Thymus (tissue), 14 donors: ENCODE measurements at places on chromosomes 4 and X.

DNA sequence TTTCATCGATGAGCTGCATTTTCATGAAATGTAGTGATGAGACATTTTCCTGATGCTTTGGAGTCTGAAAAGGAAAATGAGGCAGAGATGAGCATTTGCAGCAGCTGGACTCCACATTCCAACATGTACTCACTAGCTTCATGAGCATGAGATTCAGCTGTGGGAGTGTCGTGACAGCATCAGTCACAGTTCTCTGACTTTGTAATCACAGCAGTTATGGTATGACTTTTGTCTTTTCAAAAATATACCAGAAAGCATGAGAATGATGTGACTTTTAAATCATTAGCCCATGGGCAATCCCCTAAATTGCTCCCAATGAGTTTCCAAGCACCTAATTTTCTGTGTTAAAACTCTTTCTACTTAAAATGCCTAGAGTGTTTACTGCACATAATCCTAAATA is 18.3 kb upstream of the MSL3 start:
- no peak for DNase-seq

DNA sequence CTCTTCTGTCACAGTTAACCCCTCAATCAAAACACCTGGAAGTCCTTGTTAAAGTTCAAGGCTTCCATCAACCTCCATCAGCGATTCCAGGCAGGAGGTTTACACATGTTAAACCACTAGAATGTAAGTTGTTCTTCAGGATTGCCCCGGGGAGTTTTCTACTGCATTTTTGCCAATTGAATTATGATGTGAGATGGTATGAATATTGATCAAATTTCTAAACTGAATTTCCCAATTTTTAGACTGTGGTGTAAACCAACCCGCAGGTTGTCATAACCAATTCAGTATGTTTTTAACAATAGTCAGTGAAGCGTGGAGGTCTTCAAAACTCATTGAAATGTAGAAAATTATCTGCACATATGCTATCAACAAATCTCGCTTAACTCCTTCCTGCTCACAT is 21.2 kb upstream of the TENM3 start:
- no peak for DNase-seq

DNA sequence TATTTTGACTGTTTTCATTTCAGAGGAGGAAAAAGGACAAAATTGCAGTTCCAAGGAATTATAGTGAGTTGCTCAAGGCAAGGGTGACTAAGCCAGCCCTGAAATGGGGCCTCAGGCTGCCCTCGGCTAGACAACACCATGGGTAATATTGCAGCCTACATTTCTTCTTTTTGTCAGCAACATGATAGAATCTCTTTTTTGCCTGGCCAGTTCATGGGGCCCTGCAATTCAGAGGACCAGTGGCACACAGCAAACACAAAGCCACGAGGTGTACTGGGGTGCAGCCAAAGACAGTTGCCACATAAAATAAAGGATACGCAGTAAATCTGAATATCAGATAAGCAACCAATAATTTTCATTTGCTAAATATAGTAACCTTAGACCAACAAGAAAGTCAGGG is 41.8 kb downstream of the RBM47 start:
- no peak for DNase-seq

- DNase-seq, result no peak
Measured at GRCh38 chrX:153866302-153867019, 19.5 kb downstream of the L1CAM start.

DNA sequence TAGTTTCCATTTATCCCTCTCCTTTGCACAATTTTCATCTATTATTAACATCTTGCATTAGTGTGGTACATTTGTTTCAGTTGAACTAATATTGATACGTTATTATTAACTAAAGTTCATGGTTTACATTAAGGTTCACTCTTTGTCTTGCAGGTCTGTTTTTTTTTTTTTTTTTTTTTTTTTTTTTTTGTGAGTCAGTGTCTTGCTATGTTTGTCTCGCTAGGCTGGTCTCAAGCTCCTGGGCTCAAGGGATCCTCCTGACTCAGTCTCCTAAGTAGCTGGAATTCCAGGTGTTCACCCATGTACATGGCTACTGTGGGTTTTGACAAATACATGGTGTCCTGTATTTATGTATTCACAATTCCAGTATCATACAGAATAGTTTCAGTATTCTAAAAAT is 6.8 kb downstream of the TBC1D19 start:
- no peak for DNase-seq

GRCh38 chr4:132642016-132642817 is 506.9 kb upstream of the PCDH10 start:
- peak; percentile 48 for DNase-seq

DNA sequence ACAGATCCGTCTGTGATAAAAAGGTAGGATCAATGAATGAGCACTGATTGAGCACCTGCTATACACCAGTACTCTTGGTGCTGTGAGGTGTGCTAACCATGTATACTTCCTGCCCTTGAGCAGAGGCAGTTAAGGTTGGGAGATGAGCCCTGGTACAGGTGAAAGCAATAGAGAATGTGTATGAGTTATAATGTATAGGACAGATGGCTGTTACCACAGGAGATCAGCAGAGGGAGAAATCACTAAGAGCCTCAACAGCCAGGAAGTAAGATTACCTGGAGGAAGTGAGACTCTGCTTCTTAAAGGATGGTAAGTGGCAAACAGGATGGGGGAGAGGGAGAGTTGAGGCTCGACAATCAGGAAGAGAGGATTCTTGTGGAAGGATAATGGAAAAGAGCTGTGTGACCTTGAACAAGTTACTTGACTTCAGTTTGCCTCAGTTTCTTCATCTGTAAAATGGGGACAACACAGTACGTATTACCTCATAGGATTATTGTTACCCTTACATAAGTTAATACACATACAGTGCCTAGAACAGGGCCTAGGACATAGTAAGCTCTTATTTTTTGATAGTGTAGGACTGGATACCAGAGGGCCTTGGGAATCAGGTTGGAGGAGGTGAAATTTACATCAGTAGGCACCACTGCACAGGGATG is 9.1 kb downstream of the CXCR3 start:
- DNase-seq, result no peak

DNA sequence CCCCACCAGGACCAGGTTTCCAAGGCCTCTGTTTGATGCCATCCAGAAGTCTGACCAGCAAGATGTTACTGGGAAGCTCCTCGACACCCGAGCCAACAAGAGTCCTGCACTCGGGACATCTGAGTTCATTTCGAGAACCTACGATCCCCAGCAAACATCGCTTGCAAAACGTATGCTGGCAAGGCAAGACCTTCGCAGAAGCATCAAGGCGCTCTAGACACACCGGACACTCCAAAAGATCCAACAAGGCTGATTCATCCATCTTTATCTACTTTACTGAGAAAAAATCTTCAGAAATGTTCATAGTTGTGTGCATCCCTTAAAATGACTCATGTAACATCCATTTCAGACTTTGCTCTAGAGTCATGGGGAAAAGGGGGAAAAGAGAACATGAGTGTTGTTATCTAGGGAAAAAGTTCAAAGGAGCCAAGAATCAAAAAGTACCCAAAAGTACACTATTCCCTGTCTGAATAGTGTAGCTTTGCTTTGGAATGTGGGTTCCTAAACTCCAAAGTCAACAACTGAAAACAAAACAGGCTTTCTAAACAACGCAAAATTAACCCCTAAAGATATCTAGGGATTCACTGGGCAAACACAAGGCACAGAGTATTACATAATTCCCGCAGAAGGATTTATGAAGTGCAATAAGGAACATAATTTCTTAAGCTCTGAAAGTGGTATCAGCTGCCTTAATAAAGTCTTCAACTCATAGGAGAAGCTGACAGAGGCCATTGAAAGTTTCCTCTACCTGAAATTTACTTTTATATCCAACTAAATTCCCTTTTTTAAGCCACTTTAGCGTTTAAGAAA is 1.6 kb downstream of the SH3RF1 start:
- no peak for DNase-seq

DNA sequence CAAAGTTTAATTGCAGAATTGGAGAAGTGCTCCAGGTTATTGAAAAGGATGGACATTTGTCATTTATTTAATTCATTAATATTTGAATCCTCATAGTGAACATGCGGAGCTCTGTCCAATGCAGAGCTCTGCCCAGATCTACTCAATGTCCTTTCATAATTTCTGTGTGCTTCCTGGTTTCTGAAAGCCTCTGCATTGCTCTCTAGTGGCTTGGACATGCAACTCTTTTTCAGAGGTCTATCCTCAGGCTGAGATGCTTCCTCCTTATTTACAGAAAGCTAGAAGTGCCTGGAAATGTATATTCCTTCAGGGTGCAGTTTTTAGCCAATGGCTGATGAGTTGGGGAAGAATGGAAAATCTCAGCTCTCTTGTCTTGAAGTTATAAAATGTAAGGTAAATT is 786.1 kb upstream of the AADAT start:
- DNase-seq, result no peak

DNA sequence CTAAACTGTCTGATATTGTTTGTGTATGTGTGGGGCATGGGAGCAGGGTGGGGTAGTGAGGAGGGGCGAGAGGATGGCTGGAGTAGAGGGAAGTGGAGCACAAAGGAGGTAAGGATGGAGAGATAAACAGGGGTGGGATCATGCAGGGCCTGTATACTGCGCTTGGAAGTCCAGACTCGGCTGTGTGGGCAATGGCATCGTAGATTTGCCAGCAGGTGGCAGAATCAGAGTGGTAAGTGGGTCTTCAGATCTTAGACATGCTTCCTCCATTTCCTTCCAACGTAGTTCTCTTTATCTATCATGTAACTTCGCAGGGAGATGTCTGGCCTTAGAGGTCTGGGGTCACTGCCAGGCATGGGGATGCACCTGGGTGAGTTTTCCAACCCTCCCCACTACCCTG is 155.5 kb downstream of the PDGFRA start:
- DNase-seq, result peak; percentile 5

DNA sequence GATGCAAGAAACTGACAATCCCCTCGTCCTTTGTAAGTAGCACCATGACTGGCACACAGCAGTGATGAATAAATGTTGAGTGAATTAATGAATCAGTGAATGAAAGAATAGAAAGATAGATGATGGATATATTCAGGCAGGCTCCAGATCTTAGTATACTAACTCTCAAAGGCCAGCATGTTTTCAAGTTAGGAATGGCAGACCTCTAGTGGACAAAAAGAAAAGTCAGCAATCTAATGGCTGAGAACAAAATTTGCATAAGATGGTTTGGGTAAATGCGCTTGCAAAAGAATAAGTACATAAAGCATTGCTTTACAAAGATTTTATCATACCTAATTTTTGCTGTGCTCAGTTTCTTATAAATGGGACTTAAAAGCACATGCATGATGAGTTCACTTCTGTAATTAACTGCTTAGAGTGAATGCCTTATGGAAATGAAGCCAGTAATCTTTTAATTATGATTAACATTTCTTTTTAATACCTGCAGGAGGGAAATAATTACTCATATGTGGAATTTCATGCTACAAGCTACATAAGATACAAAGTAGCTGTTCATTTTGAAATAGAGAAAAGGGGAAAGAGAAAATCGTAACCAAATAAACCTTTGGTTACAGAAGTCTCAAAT is 126.9 kb upstream of the GPRIN3 start:
- DNase-seq, result peak; percentile 21

- DNase-seq, result no peak
Measured at GRCh38 chrX:41026702-41027078, 58.6 kb upstream of the USP9X start.

GRCh38 chr4:678331-679103 is 4.2 kb downstream of the MYL5 start:
- DNase-seq, result no peak

DNA sequence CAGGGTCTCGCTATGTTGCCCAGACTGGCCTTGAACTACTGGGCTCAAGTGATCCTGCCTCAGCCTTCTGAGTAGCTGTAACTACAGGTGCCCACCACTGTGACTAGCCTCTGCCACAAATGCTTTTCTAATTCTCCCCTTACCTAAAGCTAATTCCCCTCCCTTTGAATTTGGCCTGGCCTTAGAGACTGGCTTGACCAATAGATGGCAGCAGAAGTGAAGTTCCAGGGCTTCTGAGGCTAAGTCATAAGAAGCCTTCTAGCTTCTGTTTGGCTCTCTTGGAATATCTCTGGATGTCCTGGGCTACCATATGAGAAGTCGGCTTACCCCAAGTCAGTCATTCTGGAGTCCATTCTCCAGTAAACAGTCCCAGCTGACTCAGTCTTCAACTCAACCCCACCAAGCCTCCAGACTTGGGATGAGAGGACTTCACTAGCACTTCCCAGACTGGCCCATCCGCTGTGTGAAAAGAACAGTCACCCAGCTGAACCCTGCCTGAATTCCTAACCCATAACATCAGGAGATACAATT is 61.0 kb downstream of the HPRT1 start:
- DNase-seq, result peak; percentile 13

GRCh38 chrX:130296743-130297142 is 28.0 kb upstream of the ZNF280C start:
- no peak for DNase-seq

GRCh38 chr4:57102050-57102624 is 8.0 kb downstream of the IGFBP7 start:
- no peak for DNase-seq

GRCh38 chrX:82648062-82648461 is 860.0 kb upstream of the POU3F4 start:
- no peak for DNase-seq

- DNase-seq, result no peak
Measured at GRCh38 chr4:30619679-30620078, 100.5 kb upstream of the PCDH7 start.

DNA sequence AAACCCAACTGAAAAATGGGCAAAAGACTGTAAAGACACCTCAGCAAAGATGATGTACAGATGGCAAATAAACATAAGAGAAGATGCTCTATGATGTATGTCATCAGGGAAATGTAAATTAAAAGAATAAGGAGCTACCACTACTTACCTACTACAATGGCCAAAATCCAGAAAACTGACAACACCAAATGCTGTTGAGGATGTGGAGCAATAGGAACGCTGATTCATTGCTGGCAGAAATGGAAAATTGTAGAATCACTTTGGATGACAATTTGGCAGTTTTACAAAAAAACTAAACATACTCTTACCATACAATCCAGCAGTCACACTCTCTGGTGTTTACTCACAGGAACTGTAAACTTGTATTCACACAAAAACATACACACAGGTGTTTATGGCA is 222.3 kb upstream of the LDB2 start:
- DNase-seq, result no peak

DNA sequence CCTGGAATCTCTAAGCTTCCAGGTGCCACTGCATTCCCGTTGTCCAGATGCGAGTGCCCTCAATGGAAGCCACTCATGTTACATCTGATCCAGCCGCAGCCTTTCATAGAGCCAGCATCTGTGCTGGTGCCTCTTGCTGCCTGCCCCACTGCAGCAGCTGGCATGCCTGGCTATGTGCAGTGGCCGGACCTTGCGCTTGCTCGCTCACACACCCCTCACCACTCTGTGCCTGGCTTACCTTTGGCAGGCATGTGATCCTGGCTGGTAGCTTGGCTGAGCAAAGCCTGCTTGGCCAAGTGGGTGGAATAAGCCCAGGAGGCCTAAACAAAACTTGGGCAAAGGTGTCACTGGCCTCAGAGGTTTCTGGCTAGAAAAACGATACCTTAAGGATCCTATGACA is 59.5 kb upstream of the CDKN2AIP start:
- no peak for DNase-seq

DNA sequence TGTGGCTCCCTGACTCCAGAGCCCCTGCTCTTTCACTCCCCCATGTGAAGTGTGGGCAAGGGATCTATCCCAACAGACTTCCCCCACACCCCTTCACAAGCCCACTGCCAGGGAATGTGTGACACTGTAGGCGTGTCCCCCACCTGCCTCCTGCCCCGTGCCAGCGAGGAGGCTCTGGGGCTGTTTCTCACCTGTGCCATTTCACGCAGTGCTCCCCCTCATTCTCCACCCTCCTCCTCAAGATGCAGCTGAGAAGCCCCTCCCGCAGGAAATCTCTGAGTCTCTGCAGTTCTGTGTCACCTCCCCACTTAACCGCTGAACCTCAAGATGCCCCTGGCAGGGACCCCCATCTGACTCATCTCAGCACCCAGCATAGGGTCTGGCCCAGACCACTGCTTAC is 5.4 kb downstream of the MAN2B2 start:
- no peak for DNase-seq

- DNase-seq, result no peak
Measured at GRCh38 chr4:87632469-87632868, 17.6 kb upstream of the DMP1 start.
